Activated effector memory CD4-positive, alpha-beta T cell treated with anti-CD3 and anti-CD28 coated beads, Interleukin-2, amount 50 U/mL, for 16 hours (primary cell): ENCODE measurements at places on chromosomes 7 and 10.
A peak's percentile ranks its signal among the peaks of the same experiment; 100 is the strongest.

GRCh38 chr10:51786016-51786683 lies 86.8 kb upstream of the CSTF2T start:
- no peak for DNase-seq

GRCh38 chr7:134459981-134460380 lies 1.1 kb upstream of the AKR1B1 start:
- no peak for DNase-seq

DNA sequence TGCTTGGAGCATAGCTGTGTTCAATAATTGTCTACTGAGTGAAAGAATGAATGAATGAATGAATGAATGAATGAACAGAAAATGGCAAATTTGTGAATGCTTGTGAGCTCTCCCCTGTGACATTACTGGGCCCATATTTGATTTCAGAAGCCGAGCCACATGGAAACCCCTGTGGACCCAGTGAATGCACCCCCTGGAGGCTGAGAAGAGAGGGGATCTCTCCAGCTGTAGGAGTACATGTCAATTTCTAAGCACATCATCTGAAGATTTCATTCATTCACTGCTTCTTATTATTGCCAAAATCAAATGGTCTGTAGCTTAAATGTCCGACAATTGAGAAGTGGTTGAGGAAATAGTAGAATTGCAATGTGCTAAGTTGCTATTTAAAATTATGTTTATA lies 58.3 kb upstream of the DOCK1 start:
- DNase-seq: no peak

GRCh38 chr7:108408296-108408991 lies 47.8 kb downstream of the NRCAM start:
- no peak for DNase-seq

- peak; percentile 70 for DNase-seq
These were observed 102.7 kb upstream of the TNRC18 start for GRCh38 chr7:5526100-5526905.

GRCh38 chr7:79548727-79549126 lies 95.3 kb upstream of the MAGI2 start:
- no peak for DNase-seq

- no peak for DNase-seq
These were observed 218.1 kb downstream of the CELF2 start for GRCh38 chr10:11235771-11236170.

DNA sequence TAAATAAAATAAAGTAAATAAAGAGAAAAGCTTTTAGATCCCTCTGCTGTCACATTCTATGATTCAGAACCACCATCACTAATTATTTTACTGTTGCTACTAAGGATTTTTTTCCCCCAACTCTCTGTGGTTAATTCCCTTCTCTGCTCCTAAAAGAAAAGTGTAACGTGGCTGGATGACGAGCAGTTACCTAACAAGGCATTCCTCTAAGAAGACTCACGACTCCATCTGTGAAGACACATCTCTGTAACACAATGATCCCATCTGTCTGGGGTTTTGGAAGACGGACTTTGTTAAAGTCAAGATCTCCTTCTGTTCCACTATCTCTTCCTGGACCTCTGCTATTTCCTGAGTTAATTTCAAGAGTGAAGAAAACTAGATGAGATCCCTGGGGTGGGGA lies 179.9 kb downstream of the SFMBT2 start:
- no peak for DNase-seq

GRCh38 chr10:123884907-123885381 lies 6.7 kb downstream of the CPXM2 start:
- DNase-seq: peak; percentile 50

- no peak for DNase-seq
These were observed 106.6 kb upstream of the KCNMA1 start for GRCh38 chr10:77744245-77744644.

DNA sequence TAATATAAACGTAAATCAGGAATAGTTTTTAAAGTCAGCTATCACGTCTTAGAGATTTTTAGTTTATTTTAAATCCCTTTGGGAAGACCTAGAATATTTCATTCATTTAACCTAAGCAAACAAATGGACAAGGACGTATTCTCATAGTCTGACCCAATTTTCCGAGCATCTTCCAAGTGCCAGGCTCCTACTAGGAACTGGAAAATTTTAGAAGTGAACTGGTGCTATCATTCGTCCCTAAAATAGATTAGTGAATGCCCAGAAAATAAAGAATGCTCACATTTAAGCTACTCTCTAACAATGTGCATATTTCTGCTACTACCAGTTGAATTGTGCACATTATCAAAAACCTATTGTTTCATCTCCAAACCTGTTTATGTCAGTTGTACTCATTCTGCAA lies 120.1 kb downstream of the ZFAND4 start:
- DNase-seq: no peak

GRCh38 chr7:130398526-130399090 lies 18.3 kb downstream of the CPA1 start:
- no peak for DNase-seq

GRCh38 chr7:31892099-31892829 lies 177.9 kb downstream of the PDE1C start:
- no peak for DNase-seq

- no peak for DNase-seq
These were observed 17.6 kb downstream of the ZDHHC6 start for GRCh38 chr10:112429147-112429546.

DNA sequence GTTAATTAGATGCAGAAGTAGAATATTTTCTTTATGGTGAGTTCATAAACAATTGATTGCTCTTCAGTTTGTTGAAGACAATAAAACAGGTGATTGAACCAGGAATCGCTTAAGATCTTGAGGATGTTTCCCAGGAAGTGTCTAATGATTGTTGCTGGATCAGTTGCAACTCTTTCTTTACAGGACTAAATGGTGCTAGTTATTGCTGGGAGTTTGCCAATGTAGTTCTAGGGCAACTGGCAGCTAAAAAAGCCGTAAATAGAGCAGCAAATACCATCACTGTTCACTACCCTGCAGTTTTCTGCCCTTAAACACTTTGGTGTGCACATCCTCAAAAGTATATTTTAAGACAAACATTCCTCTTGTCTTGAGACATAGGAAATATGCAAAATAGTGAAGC lies 119.2 kb upstream of the ANK3 start:
- no peak for DNase-seq

DNA sequence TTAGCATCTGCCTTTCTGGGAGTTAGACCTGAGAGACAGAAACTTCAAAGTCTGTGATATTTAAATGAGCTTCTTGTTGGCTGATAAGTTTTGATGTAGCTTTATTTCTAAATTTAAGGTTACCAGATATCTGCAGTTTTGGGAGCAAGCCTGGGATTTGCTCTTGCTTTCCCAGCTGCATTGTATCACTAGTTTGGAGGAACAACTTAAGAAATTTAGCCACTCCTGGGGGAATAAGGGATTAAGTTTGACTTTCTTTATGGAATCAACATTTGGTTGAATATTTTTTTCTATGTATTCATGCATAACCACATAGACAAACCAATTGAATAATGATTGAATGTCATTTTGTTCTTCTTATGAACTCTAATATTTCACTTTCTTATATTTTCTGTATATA lies 178.6 kb downstream of the POLR1F start:
- DNase-seq: no peak

DNA sequence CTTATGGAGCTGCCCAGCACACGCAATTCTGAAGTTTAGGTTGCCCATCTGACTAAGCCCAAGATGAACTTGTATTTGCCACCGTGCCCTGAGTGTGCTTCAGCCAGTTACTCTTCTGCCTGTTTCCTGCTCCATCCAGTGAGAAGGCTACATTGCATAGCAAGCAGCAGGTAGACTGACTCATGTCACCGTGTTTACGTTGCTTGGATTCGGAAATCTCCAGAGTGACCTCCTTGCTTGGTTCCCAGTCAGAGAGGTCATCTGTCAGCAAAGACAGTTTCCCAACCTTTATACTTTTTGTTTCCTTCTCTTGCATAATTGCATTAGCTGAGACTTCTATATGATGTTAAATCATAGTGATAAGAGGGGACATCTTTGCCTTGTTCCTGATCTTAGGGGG lies 30.9 kb downstream of the NACAD start:
- no peak for DNase-seq

GRCh38 chr7:98771519-98771918 lies 98.3 kb downstream of the TMEM130 start:
- DNase-seq: no peak

GRCh38 chr10:120978589-120979252 lies 127.6 kb downstream of the WDR11 start:
- no peak for DNase-seq

DNA sequence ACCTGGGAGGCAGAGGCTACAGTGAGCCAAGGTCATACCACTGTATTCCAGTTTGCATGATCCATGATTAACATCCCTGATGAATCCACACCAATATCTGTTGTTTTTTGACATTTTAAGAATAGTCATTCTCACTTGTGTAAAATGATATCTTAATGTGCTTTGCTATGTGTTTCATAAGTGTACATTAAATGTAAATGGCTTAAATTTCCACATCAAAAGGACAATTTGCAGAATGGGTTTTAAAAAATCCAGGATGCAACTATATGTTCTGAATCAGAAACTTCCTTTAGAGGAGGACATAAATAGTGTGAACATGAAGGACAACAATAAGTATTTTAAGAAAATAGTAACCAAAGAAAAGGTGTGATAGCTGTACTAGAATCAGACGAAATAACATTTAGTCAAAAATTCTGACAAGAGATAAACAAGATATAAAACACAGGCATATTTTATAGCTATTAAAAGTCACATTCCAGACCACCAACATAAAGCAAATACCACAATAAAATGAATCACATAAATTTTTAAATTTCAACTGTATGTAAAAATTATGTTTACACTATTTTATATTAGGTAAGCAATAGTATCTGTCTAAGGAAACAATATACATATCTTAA lies 42.4 kb downstream of the AKR1C3 start:
- DNase-seq: no peak

GRCh38 chr7:1246871-1247526 lies 14.3 kb downstream of the UNCX start:
- no peak for DNase-seq

DNA sequence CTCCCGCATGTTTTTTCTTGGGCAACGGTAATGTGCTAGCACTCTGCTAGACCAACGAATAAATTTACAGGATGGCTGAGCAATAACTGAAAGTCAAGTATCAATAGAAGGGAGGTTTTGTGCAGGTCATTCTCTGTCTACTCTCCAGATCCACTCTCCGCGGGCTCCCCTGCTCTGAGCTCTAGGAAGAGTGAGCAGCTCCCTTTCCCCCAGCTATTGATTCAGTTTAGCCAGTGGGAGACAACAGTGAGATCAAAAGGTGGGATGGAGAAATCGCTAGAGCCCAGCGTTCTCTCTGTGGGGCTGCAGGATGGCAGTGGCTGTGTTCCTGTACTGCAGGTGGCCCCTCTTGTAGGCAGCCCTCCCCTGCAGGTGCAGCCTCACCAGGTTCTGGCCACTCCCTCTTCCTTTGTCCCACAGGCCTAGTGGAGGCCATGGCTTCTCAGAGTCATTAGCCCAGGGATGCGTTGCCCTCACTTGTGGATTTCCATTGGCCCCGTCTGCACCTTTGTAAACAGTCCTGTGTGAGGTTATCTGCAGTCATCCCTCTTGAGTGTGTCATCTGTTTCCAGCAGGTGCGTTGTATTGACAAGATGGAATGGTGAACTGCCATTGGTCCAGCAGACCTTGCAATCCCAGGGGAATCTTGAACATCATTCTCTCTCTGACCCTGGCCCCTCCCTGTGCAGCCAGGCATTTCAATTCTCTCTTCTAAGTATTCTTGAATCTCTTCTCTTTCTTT lies 11.1 kb downstream of the MSRB2 start:
- DNase-seq: no peak

DNA sequence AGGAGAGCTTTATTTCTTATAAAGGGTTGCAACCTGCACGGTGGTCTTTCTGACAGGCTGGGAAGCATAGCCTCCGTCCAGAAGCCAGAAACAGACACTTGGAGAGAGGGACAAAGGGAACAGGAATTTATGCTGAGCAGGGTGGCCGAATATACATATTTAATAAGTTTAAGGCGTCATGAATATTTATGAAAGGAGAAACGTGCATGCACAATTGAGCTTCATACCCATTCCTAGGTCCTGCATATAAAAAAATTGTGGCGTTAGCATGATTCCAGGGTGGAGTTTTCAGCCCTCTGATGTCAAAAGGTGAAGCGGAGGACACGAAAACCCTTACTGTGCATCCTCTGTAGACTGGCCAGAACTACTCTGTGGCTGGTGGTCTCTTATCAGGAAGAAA lies 10.7 kb downstream of the CCDC126 start:
- DNase-seq: no peak

- DNase-seq: no peak
These were observed 1.1 kb upstream of the RGR start for GRCh38 chr10:84243759-84244158.

- DNase-seq: peak; percentile 78
These were observed 144.0 kb upstream of the RET start for GRCh38 chr10:42932735-42933447.

DNA sequence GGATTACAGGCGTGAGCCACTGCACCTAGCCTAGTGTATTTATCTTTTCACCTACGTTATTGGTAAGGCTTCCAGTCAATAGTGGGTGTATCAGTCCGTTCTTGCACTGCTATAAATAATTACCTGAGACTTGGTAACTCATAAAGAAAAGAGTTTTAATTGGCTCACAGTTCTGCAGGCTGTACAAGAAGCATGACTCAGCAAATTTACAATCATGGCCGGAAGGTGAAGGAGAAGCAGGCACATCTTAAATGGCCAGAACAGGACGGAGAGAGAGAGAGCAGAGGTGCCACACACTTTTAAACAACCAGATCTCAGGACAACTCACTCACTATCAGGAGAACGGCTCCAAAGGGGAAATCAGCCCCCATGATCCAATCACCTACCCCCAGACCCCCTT lies 873.3 kb upstream of the AUTS2 start:
- no peak for DNase-seq

DNA sequence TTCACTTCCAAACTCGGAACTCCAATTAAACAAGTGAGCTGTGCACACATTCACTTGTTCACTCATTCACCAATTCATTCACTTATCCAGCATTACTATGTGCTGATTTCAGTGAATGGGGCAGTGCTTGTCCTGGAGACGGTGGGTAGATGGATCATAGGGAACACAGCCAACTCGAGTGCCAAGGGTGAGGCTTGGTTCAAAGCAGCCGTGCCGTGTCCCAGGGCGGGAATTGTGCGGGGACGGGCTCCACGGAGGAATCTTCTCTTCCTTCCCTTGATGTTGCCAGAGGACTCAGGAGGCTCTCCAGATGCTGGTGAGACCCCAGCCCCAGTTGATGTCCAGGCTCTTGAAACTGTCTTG lies 2.9 kb downstream of the SH2D4B start:
- no peak for DNase-seq

DNA sequence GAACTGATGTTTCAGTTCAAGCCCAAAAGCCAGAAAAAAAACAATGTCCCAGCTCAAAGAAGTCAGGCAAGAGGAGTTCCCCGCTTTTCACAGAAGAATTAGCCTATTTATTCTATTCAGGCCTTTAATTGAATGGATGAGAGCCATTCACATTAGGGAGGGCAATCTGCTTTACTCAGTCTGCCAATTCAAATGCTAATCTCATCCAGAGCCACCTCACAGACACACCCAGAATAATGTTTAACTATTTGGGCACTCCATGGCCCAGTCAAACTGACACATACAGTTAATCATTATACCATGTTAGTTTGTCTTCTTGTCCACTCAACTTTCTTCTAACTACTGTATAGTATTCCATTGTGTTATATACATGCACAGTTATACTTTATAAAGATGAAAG lies 2.6 kb upstream of the NPSR1 start:
- no peak for DNase-seq

- DNase-seq: no peak
These were observed at the start of the genes DYDC1 and DYDC2 for GRCh38 chr10:80356563-80356988. Gene DYDC1, minus strand, starts transcription at chr10:80356755. Its CDS starts 4,154 bp downstream, at chr10:80352601. Gene DYDC2, plus strand, starts transcription at chr10:80356781. Its CDS starts 5,663 bp downstream, at chr10:80362444.

GRCh38 chr7:29496355-29497020 lies 67.1 kb upstream of the PRR15 start:
- DNase-seq: no peak
